ENCODE measurements at places on chromosomes 6 and 20.

- no peak for DNase-seq
Measured at GRCh38 chr20:53824779-53825178, 231.1 kb upstream of the ZNF217 start.

GRCh38 chr6:22736740-22737139 is 167.4 kb downstream of the HDGFL1 start:
- DNase-seq = no peak

- no peak for DNase-seq
Measured at GRCh38 chr6:1389369-1390132, at the start of gene FOXF2. FOXF2 (plus strand) TSS chr6:1389576; CDS start chr6:1389948, 372 bp downstream.

- no peak for DNase-seq
Measured at GRCh38 chr6:149179431-149179830, 138.1 kb upstream of the TAB2 start.

- no peak for DNase-seq
Measured at GRCh38 chr6:118100717-118101116, 193.7 kb downstream of the SLC35F1 start.

Measured in Calu3 (cell line).